Common myeloid progenitor, CD34-positive (primary cell): ENCODE measurements at places on chromosomes 5 and 9.

GRCh38 chr5:42840269-42840668 is 28.6 kb upstream of the SELENOP start:
- H3K27ac ChIP-seq: peak overlapping the region; percentile 36
- H3K36me3 ChIP-seq: no peaks in the 10 kb centered on the region
- DNase-seq: peak; percentile 79
- H3K4me1 ChIP-seq: peaks cover 11% of the 10 kb centered on the region
- H3K4me3 ChIP-seq: no peak overlapping the region
- H3K27me3 ChIP-seq: no peaks in the 10 kb centered on the region

DNA sequence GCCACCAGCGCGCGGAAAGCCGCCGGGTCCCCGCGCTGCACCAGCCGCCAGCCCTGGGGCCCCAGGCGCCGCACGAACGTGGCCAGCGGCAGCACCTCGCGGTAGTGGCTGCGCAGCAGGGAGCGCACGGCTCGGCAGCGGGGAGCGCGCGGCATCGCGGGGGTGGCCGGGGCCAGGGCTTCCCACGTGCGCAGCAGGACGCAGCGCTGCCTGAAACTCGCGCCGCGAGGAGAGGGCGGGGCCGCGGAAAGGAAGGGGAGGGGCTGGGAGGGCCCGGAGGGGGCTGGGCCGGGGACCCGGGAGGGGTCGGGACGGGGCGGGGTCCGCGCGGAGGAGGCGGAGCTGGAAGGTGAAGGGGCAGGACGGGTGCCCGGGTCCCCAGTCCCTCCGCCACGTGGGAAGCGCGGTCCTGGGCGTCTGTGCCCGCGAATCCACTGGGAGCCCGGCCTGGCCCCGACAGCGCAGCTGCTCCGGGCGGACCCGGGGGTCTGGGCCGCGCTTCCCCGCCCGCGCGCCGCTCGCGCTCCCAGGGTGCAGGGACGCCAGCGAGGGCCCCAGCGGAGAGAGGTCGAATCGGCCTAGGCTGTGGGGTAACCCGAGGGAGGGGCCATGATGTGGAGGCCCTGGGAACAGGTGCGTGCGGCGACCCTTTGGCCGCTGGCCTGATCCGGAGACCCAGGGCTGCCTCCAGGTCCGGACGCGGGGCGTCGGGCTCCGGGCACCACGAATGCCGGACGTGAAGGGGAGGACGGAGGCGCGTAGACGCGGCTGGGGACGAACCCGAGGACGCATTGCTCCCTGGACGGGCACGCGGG is at the start of gene TERT:
Gene TERT, minus strand, starts transcription at position 234 of the 815 bp plus-strand sequence. Its CDS starts 79 bp downstream, at position 155.
- peak within 1 kb of the TSS; percentile 57 for H3K4me3 ChIP-seq
- H3K27ac ChIP-seq: no peak within 1 kb of the TSS
- no peaks in the 10 kb centered on the region for H3K4me1 ChIP-seq
- no peaks in the 10 kb centered on the region for H3K36me3 ChIP-seq
- peak; percentile 57 for DNase-seq

GRCh38 chr5:53783624-53784228 is 223.3 kb downstream of the NDUFS4 start:
- DNase-seq: no peak
- H3K4me3 ChIP-seq: no peak overlapping the region
- no peaks in the 10 kb centered on the region for H3K36me3 ChIP-seq
- no peaks in the 10 kb centered on the region for H3K27me3 ChIP-seq
- H3K4me1 ChIP-seq: no peaks in the 10 kb centered on the region

DNA sequence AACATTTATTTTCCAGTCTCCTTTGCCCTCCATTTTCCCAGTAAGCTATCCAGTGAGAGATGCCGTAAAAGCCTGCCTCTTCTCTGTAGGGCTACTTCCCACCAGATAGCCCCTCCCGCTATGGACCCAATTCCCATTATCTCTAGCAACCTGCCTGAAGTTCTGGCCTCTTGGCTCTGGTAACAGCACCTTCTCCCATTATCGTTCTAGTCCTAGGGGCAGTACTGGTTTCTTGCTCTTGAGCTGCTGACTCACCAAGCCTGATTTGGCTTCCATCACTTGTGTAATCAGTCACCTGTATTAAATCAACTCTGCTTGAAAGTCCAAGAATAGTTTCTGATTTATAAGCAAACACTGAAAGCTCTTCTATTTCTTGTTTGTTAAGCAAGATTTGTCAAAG is 42.8 kb upstream of the PARP8 start:
- no peak overlapping the region for H3K27ac ChIP-seq
- peaks cover 3% of the 10 kb centered on the region for H3K27me3 ChIP-seq
- no peak overlapping the region for H3K4me3 ChIP-seq
- no peaks in the 10 kb centered on the region for H3K36me3 ChIP-seq
- DNase-seq: no peak

GRCh38 chr5:83475391-83475863 is 3.9 kb downstream of the VCAN start:
- H3K4me3 ChIP-seq: no peak overlapping the region
- no peak overlapping the region for H3K27ac ChIP-seq
- DNase-seq: no peak
- H3K4me1 ChIP-seq: peaks cover 43% of the 10 kb centered on the region
- peaks cover 67% of the 10 kb centered on the region for H3K27me3 ChIP-seq

- no peaks in the 10 kb centered on the region for H3K36me3 ChIP-seq
- H3K27me3 ChIP-seq: no peaks in the 10 kb centered on the region
- no peak overlapping the region for H3K27ac ChIP-seq
- DNase-seq: no peak
These were observed 47.8 kb upstream of the TRIM32 start for GRCh38 chr9:116639251-116639741.

DNA sequence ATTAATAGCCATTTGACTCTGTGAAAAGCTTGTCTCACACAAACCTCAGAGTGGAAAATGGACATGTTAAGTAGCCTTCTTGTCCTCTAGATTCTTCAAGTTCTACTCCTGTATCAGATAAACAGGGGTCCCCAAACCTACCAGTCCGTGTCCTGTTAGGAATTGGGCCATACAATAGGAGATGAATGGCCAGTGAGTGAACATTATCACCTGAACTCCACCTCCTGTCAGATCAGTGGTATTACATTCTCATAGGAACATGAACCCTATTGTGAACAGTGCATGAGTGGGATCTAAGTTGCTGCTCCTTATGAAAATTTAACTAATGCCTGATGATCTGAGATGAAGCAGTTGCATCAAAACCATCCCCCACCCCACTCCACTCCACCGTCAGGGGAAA is 136.3 kb downstream of the TMEM232 start:
- no peak overlapping the region for H3K4me3 ChIP-seq
- H3K4me1 ChIP-seq: no peaks in the 10 kb centered on the region
- no peak overlapping the region for H3K27ac ChIP-seq
- DNase-seq: peak; percentile 17

GRCh38 chr5:133534566-133534965 is 77.8 kb downstream of the FSTL4 start:
- H3K4me1 ChIP-seq: no peaks in the 10 kb centered on the region
- H3K27me3 ChIP-seq: peaks cover 9% of the 10 kb centered on the region
- no peaks in the 10 kb centered on the region for H3K36me3 ChIP-seq
- no peak for DNase-seq

- DNase-seq: no peak
- no peak overlapping the region for H3K4me3 ChIP-seq
- H3K27ac ChIP-seq: no peak overlapping the region
These were observed 28.4 kb downstream of the GZMK start for GRCh38 chr5:55052383-55052931.

DNA sequence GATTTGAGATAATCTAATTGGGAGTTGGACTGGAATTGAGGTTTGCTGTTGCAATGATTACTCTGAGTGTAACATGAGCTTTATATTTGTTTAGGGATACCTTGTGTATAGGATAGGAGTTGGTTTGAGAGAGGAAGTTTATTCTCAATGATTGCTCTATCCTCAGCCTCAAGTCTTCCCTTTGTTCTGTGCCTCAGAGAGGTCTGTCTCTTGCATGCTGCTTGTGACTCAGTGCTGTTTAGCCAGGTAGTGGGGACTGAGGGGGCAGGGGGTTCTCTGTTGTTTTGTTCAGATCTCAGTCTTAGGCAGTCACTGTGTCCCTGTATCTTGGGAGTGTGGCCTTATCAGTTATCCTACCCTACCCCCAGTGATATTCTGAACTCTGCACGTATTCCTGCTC is 192.1 kb downstream of the SPATA31D1 start:
- H3K4me3 ChIP-seq: no peak overlapping the region
- peaks cover 3% of the 10 kb centered on the region for H3K4me1 ChIP-seq

DNA sequence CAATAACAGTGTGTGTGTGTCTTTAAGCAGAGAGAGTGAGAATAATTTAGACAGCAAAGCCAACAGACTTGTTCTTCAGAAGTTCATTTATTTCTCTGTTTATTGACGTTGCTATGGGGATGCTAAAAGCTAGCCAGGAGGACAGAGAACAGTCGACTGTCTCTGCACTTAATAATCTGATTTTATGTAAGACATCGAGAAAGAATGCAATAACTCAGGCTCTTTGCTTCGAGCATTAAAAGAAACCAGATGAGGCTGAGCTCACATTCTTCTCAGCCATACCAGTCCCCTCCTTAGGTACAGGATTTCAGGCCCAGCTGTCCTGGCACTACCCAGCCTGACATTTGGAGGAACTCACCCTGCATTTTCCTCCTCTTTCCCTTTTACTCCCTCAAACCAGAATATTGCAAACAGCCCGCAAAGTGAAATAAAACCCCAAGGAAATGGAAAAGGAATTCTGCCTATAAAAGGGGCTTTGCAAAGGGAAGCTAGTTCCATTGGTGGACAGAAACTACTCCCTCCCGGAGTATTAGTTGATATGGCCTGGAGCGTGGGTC is 44.5 kb upstream of the DPYSL3 start:
- no peaks in the 10 kb centered on the region for H3K36me3 ChIP-seq
- no peaks in the 10 kb centered on the region for H3K4me1 ChIP-seq
- H3K27ac ChIP-seq: no peak overlapping the region
- H3K27me3 ChIP-seq: no peaks in the 10 kb centered on the region

GRCh38 chr5:368183-369084 is 46.9 kb downstream of the AHRR start:
- peaks cover 46% of the 10 kb centered on the region for H3K4me1 ChIP-seq
- no peaks in the 10 kb centered on the region for H3K36me3 ChIP-seq
- peak; percentile 84 for DNase-seq
- no peak overlapping the region for H3K27ac ChIP-seq

GRCh38 chr5:92886751-92887150 is 694.3 kb downstream of the NR2F1-AS1 start:
- no peak overlapping the region for H3K4me3 ChIP-seq
- H3K4me1 ChIP-seq: no peaks in the 10 kb centered on the region
- DNase-seq: no peak
- no peaks in the 10 kb centered on the region for H3K27me3 ChIP-seq
- H3K27ac ChIP-seq: no peak overlapping the region
- no peaks in the 10 kb centered on the region for H3K36me3 ChIP-seq

- H3K4me3 ChIP-seq: no peak overlapping the region
- DNase-seq: no peak
- no peak overlapping the region for H3K27ac ChIP-seq
- no peaks in the 10 kb centered on the region for H3K36me3 ChIP-seq
- no peaks in the 10 kb centered on the region for H3K27me3 ChIP-seq
These were observed 340.8 kb downstream of the DTWD2 start for GRCh38 chr5:118647587-118647986.

- H3K27me3 ChIP-seq: no peaks in the 10 kb centered on the region
- no peak within 1 kb of the TSS for H3K4me3 ChIP-seq
- H3K27ac ChIP-seq: peak within 1 kb of the TSS; percentile 28
- no peak for DNase-seq
- H3K36me3 ChIP-seq: no peaks in the 10 kb centered on the region
These were observed at the start of gene PTPDC1 for GRCh38 chr9:94084314-94084713. Gene PTPDC1 (plus strand): TSS chr9:94084464. CDS start chr9:94084531, 67 bp downstream.

GRCh38 chr9:121700832-121701419 is 49.5 kb downstream of the DAB2IP start:
- no peak overlapping the region for H3K4me3 ChIP-seq
- peaks cover 71% of the 10 kb centered on the region for H3K27me3 ChIP-seq
- H3K4me1 ChIP-seq: peaks cover 37% of the 10 kb centered on the region
- H3K36me3 ChIP-seq: no peaks in the 10 kb centered on the region
- DNase-seq: no peak

DNA sequence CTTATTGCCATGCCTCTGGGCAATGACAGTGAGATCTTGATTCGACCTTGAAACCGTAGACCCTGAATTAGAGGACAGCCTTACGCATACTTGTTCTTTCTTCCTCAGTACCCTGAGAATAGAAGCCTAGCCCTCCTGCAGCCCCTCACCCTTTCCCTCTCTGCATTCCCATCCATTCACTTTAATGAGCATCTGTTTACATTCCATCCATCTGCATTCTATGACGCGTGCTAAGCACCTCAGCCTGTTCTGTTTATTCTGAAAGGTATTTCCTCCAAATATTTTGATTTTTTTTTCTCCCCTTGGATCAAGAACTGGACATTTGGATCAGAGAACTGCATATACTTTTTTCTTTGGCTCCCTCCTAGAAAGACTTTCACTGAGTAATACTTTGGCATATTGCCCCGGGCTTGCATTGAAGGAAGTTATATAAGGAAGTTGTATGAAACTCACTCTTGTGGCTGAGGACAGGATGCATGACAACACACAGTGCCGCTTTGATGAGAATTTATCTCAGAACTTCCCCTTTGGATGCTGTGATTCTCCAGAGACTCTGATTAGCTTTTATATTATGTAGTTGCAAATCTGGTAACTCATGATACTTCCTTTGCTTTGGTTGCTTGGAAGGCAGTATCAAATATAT is 15.7 kb downstream of the TMEM8B start:
- DNase-seq: peak; percentile 92
- H3K27me3 ChIP-seq: peaks cover 80% of the 10 kb centered on the region
- no peak overlapping the region for H3K4me3 ChIP-seq
- no peak overlapping the region for H3K27ac ChIP-seq
- H3K36me3 ChIP-seq: no peaks in the 10 kb centered on the region

GRCh38 chr9:136306211-136307208 is 2.6 kb upstream of the CCDC187 start:
- no peaks in the 10 kb centered on the region for H3K27me3 ChIP-seq
- DNase-seq: peak; percentile 98
- peak overlapping the region; percentile 37 for H3K4me3 ChIP-seq
- no peaks in the 10 kb centered on the region for H3K36me3 ChIP-seq

DNA sequence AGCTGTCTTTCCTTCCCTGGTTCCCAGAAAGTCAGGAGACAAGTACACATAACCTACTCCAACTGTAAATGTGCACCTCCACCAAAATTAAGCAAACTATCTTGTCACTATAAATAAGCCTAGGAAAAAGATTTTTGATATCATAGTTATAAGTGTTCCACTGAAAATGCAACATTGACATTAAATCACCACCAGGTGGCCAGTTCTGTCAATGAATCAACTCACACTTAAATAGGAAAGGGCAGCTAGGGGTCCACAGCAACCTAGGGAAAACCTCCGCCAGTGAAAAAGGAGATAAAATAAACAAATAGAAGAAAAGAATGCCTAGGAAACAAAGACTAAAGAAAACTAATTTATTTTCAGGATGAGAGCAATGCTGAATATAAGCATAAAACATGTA is 243.0 kb upstream of the PTPRD start:
- H3K36me3 ChIP-seq: no peaks in the 10 kb centered on the region
- no peak overlapping the region for H3K27ac ChIP-seq
- no peaks in the 10 kb centered on the region for H3K4me1 ChIP-seq
- no peak overlapping the region for H3K4me3 ChIP-seq
- DNase-seq: no peak

- H3K4me3 ChIP-seq: no peak overlapping the region
- no peaks in the 10 kb centered on the region for H3K36me3 ChIP-seq
- DNase-seq: peak; percentile 42
- H3K27me3 ChIP-seq: no peaks in the 10 kb centered on the region
- peaks cover 55% of the 10 kb centered on the region for H3K4me1 ChIP-seq
- H3K27ac ChIP-seq: no peak overlapping the region
These were observed 54.9 kb upstream of the ZSWIM6 start for GRCh38 chr5:61277190-61277589.
